ENCODE measurements at places on chromosomes 6 and 20. TPM values are rescaled to one million over a fixed set of nuclear protein-coding genes. Genes with fewer than 3 reads are reported as not detected.

The STK35 gene
- 11.5 TPM for total RNA-seq

The HIVEP1 gene
- total RNA-seq, result 9.1 TPM

The TREM2 gene
- not detected for total RNA-seq

The COL19A1 gene
- total RNA-seq, result not detected

The BMP7 gene
- total RNA-seq, result 0.38 TPM

The NFATC2 gene
- total RNA-seq, result 8.5 TPM

The EYA4 gene
- 10.0 TPM for total RNA-seq

The NELFCD gene
- total RNA-seq, result 47.1 TPM

The BIRC7 gene
- 1.7 TPM for total RNA-seq

The PDRG1 gene
- 34.0 TPM for total RNA-seq

The TMEM244 gene
- not detected for total RNA-seq

The SLC35D3 gene
- not detected for total RNA-seq

The VPS16 gene
- total RNA-seq, result 31.4 TPM

The GRM1 gene
- total RNA-seq, result 0.02 TPM

The ARMH2 gene
- not detected for total RNA-seq

The LIME1 gene
- 8.9 TPM for total RNA-seq

The RAD21L1 gene
- total RNA-seq, result not detected

The REM1 gene
- 0.82 TPM for total RNA-seq

The OR2H2 gene
- total RNA-seq, result not detected

The RIMS1 gene
- total RNA-seq, result not detected

The DEFB121 gene
- total RNA-seq, result not detected

The CALHM4 gene
- total RNA-seq, result not detected

The MRAP2 gene
- 2.0 TPM for total RNA-seq

The PHACTR2 gene
- 4.2 TPM for total RNA-seq

The CLVS2 gene
- 0.15 TPM for total RNA-seq

The LHFPL5 gene
- total RNA-seq, result not detected

The TENT5A gene
- 0.82 TPM for total RNA-seq

The FAM209B gene
- 0.21 TPM for total RNA-seq

The BNIP5 gene
- total RNA-seq, result not detected

The DNAJC5 gene
- total RNA-seq, result 23.7 TPM

The NOX3 gene
- total RNA-seq, result not detected

The LY6G6D gene
- not detected for total RNA-seq

The LY6G5C gene
- 2.1 TPM for total RNA-seq

Data from A549 treated with GW870086 at 1 μM for 4 hours (cell line).